ENCODE measurements at places on chromosomes 6 and 20.
A peak's percentile ranks its signal among the peaks of the same experiment; 100 is the strongest.

DNA sequence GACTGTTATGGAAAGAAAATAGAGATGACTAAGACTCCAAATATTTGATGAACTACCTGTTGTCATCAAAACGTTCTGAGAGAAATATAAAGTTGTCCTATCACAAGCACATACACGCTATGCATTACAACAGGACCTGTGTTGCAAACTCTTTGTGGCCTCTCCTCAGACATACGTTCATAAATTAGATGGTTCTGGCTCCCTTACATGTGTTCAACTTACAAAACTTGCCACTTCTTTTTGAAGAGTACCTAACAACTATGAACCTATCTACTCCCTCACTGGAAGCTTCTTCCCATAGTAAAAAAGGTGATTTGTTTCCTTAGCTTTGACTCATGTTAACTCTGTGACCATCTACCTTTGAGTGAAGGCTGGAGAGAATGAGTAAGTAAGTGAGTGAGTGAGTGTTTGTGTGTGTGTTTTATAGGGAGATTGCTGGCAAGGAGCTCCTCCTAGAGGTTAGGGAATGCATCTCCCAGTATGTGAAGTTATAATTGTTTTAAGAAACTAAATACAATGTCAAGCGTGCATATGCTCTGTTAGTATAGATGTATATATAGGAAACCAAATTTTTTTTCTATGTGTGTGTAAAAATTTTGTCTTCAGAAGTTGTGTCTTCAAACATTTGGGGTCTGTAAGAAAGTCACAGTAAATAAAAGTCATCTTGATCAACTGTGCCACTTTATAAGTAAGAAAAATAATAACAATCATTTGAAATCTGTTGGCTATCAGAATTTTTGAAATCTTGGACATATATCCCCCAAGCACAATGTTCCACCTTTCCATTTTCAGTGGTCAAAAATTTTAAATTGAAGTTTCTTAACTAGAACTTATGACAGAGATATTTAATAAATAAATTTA is 1211.1 kb upstream of the GJE1 start:
- peak; percentile 87 for DNase-seq

GRCh38 chr6:52502306-52503029 is 74.4 kb downstream of the TRAM2 start:
- DNase-seq, result no peak

DNA sequence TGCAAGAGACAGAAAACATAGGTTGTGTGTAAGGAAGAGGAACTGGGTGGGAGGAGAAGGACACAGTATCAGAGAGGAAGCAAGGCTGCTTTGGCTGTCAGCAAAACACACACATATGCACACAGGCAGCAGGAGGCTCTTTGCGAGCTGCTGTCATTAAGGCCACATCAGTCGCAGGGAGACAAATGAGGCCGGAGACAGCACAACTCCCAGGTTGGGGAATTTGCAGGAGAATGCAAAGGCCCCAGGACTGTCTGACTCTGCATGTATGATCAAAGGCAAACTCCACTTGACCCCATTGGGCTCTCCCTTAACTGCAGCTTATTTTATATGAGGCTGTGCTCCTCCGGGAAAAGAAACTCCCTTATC is 35.3 kb downstream of the METTL24 start:
- DNase-seq, result no peak

DNA sequence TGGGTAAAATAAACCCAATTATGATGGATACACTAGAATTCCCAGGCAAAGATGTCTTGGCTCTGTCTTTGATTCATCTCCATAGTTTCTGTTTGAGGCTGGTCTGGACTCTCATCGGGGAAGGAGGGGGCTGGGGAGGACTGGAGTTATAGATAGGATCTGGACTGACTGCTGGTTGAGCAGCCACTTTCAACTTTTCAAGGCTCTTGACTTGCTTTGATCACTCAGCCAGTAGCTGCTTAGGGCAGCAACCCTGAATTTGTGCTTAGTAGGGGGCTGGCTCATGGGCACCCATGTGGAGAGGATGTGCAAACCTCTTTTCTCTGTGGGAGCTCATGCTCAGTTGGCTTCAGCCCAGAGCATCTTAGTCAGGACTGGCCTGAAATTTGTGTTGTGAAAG is 114.0 kb upstream of the NEDD9 start:
- DNase-seq, result peak; percentile 41

- DNase-seq, result peak; percentile 89
These were observed 1.3 kb downstream of the TUBB start for GRCh38 chr6:30721198-30722024.

DNA sequence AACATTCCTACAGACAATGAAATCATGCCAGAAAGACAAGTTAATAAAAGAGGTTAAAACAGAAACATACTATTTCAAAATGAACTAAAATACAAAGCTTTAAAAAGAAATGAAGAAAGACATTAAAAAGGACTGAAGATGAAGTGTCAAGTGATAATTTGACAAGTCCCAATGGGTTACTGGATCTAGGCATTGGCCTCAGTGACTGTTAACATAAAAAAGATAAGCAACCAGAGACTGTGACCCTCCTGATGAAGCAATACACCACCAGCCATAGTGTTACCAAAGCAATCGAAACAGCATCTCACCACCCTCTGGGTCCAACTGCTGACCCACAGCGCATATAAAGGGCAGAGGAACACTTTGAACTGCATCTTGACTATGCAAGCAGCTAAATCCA is 130.3 kb downstream of the FIG4 start:
- no peak for DNase-seq

GRCh38 chr6:146876271-146877151 is 277.7 kb downstream of the ADGB start:
- DNase-seq, result no peak

- no peak for DNase-seq
These were observed 17.8 kb downstream of the SUN5 start for GRCh38 chr20:32986331-32986966.

DNA sequence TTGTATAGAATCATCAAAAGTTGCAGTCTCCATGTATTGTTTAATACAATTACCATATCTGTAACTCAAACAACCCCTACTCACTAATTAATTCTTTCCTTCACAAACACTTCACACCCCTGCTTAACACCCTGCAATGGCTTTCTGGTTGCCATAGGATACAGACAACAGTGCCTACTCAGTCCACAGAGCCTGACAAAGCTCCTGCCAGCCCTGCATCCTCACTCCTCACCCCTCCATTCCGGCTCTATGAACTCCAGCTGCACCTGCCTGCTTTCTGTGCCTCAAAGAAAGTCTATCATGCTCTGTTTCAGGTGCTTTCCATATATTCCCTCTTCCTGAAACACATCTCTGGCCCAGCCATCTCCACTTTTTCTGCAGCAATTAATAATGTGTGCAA is 253.4 kb downstream of the HACE1 start:
- no peak for DNase-seq

GRCh38 chr6:22621701-22622100 is 52.3 kb downstream of the HDGFL1 start:
- no peak for DNase-seq

GRCh38 chr6:379410-380181 is 12.0 kb upstream of the IRF4 start:
- no peak for DNase-seq

DNA sequence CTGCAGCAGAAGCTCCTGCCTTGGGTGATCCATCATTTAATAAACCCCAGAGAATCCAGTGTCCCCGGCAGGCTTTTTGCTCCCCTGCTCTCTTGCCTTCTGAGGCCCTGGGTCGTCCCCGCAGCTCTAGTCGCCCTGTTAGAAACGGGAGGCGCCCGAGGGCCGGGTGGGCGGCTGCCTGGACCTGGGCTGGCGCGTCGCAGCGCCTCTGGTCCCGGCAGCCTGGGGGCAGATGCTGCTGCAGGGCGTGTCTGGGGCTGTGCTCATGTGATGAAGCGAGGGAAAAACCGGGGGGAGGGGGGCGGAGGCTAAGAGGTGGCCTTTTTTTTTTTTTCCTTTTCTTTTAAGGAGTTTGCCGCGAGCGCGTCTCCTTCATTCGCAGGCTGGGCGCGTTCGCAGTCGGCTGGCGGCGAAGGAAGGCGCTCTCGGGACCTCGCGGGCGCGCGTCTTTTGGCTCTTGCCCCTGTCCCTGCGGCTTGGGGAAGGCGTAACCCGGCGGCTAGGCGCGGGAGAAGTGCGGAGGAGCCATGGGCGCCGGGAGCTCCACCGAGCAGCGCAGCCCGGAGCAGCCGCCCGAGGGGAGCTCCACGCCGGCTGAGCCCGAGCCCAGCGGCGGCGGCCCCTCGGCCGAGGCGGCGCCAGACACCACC is 394 bp downstream of the AKAP12 start:
- peak; percentile 86 for DNase-seq

- no peak for DNase-seq
These were observed 273.9 kb upstream of the TAB2 start for GRCh38 chr6:149043476-149044130.

DNA sequence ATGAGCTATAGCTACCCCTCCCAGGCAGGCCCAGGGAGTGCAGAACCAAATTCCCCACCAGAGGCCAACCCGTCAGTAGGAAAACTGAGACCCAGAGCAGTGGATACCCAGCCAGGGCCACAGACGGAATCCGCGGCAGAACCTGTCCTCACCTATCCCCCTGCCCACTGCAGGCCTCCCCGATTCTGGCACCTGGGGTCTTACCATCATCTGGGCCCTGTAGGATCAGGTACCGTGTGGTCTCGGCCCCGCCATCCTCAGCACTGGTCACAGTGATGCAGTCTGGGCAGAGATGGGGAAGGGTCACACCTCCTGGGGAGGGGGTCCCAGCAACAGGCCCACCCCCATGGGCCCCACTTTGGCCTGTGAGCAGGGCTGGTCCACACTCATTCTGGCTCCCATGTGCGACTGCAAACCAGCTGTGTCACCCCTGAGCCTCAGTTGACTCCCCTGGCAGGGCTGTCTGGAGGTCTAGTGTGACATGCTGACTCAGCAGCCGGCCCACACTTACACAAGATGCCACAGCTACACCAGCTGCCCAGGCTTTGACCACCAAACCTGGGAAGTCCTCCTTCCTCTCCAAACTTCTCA is 3.8 kb downstream of the ZNF335 start:
- DNase-seq, result no peak

DNA sequence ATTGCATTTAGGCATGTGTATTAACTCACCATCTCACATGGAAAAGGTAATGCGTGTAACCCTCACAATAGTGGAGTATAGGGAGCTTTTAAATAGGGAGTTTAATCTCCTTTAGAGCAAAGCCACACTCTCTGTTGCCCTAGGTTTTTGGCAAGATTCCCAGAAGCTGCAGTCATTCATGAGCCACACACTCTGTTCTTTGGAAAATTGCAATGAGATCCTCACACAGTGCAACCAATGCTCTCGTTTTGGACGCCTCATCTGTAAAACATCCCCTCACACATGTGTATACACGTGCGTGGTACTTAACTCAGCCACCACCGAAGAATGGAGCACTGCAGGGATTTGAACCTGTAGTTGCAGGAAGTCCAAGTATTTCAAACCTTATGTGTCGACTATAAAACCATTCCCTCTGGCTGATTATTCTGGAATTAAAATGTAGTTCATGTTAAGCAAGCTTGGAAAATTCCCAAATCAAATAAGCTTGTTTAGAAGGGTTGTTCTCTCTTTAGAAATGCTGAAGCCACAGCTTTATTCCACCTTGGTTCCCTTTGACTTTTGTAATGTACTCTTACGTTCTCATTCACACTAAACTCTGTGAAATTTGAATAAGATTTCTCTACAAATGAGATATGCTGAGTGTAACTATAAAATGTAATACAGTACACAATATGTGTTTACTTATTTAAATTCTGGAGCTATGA is 489.8 kb upstream of the MANEA start:
- peak; percentile 64 for DNase-seq
